ENCODE measurements at places on chromosomes 5 and 9.

DNA sequence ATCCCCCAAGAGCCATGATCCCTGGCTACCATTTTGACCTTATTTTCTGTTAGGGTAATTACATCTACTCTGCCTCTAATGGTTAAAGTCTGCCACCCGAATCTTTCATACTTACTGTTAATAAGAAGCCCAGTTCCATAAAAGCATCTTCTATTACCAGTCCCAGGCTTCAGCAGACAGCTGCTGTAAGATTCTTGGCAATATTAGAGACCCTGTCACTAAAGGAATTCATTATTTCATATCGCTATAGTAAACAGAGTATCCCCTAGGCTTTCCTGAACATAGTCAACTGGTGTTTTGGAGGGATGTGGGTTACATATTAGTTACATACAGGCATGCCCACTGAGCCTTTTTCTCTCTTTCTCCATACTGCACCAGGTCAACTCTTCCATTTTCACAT is 608.7 kb upstream of the SEMA6A start:
- no peak for DNase-seq

- DNase-seq = no peak
These were observed 55.5 kb downstream of the CEP120 start for GRCh38 chr5:123367739-123368138.

GRCh38 chr9:128565578-128565977 is 13.2 kb downstream of the SPTAN1 start:
- DNase-seq = no peak

DNA sequence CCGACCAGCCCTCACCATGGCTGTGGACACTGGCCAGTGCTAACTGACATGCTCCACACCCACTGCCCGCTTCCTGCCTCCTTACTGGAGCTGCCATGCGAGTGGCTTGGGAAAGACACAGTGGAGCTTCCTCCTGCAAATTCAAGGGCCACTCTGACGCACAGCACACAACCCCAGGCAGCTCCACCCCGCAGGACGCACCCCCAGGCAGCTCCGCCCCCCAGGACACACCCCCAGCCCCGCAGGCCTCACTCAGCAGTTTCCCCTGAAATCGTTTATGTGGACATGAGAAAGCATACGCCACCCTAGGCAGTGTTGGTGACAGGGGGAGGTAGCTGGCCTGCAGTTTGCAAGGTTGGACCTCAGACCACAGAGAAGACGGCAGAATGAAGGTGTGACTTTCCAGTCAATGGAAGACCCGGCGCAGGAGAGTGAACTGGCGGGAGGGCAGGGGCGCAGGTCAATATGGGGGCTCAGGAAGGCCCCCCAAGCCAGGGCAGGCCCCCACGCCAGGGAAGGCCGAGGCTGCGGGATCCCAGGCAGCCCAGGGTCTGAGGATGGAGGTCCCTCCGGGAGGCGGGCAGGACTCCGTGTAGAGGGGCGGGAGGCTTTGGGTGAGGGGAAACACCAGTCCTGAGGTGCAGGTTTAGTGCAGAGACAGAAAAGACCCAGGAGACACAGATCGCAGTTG is 21.6 kb downstream of the LPCAT1 start:
- DNase-seq = no peak

DNA sequence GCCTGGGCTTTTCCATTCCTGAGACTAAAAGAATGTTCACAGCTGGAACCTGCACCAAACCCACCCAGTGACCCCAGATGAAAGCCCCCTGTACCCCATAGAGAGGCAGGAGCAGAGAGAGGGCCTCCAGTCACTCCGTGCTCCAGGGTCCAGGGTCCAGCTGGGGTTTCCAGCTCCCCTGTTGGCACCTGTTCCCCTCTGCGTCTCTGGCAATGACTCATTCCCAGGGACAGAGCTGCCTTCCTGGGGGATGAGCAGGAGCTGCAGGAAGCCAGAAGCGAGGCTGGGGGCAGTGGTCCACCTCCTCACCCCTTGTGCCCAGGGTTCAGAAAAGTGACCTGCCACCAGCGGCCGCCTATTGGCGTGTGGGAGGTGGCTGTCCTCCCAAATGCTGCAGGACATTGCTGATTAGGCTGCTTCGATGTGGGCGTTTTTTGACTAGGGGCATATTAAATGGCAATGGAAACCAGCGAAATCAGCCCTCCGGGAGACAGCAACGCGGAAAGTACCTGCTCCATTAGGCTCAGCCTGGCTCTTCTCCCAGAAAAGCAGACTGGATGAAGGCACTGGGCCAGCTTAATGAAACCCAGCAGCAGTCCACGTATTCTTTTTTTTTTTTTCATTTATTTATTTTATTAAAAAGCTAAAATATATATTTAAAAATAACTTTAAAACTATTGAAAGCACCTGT is 97.4 kb downstream of the DAP start:
- DNase-seq = peak; percentile 88

- no peak for DNase-seq
These were observed 145.5 kb downstream of the HMHB1 start for GRCh38 chr5:143957455-143957854.

GRCh38 chr5:138603249-138603920 is 28.2 kb upstream of the HSPA9 start:
- no peak for DNase-seq

- no peak for DNase-seq
These were observed 16.0 kb downstream of the NR2F1 start for GRCh38 chr5:93599001-93599379.

DNA sequence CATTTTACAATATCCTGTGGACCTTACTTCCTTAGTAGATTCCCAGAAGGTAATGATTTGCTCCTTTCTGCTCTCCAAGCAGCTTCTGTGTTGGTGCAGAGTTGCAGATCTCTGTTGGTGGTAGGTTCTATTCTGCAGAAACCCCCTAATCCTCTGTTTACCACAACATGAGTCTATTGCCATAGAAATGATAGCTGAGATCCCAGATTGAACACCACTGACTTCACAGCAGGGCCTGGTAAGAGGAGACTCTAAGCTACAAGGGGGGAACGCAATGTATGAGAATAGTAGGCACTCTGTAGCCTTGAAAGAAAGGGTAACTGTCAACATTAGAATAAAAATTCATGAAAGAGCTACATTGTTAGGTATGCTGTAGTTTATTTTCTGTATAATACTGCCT is 59.5 kb downstream of the MUSK start:
- no peak for DNase-seq

- no peak for DNase-seq
These were observed 592 bp downstream of the TUBB4B start for GRCh38 chr9:137241490-137242268.

GRCh38 chr5:92581249-92581648 is 999.8 kb downstream of the NR2F1-AS1 start:
- DNase-seq = no peak

- DNase-seq = no peak
These were observed 391.8 kb upstream of the CD180 start for GRCh38 chr5:67588389-67588788.

GRCh38 chr9:5651246-5651645 is 22.3 kb downstream of the RIC1 start:
- DNase-seq = no peak

DNA sequence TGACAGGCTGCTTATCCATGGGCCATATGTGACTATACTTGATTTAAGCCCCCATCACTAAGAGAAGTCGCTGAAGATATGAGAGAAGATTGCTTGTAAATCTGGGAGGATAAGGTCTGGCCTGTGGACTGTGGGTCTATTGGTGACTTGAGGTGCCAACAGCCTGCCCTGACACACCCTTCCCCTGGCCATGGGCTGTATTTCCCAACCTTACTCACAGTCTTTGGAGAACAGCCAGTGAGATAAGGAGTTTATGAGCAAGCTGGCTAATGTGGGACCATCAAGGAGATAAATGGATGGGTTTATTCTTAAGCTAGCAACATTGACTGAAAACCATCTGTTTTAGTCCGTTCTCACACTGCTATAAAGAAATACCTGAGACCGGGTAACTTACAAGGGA is 231.3 kb downstream of the ZSWIM6 start:
- no peak for DNase-seq

- DNase-seq = no peak
These were observed 420.9 kb upstream of the SGCD start for GRCh38 chr5:155906046-155906445.

DNA sequence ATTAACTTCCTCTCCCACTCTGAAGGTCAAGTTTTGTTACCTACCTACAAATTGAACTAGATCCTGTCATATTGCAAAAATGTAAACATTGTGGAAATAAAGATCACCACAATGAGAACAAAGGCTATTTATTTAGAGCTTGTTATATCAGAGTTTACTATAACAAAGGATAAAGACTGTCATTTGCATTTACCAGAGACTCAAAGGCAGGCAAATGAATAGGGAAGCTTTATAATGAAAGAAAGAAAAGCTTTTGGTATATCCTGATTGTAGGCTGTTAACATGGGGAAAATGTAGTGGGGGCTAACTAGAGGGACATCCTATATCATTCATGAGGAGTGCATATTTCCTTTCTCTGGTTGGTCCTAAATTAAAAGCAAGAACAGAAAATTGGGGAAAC is 403.5 kb upstream of the TYRP1 start:
- no peak for DNase-seq

DNA sequence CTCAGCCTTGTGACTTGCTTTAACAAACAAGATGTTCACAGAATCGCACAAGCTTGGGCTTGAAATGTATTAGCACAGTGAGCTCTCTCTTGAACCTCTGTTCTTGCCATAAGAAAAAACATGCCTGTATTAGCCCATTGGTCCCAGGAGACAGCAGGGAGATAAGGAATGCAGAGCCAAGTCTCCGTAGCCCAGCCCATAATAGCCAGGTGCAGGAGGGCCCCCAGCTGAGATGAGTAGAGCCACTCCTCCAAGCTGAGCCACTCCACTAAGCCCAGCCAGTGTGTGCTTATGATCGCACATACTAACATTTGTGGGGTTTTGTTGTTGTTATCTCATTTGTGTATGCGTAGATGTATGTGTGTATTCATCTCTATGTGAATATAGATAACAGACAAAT is 21.6 kb upstream of the SVEP1 start:
- no peak for DNase-seq

GRCh38 chr9:4101667-4102066 is 198.2 kb downstream of the GLIS3 start:
- DNase-seq = no peak

GRCh38 chr5:142356349-142356715 is 31.5 kb upstream of the SPRY4 start:
- no peak for DNase-seq

- DNase-seq = no peak
These were observed 117.6 kb downstream of the SEMA5A start for GRCh38 chr5:9428272-9428671.

GRCh38 chr9:76595645-76596044 is 136.7 kb downstream of the GCNT1 start:
- DNase-seq = no peak

DNA sequence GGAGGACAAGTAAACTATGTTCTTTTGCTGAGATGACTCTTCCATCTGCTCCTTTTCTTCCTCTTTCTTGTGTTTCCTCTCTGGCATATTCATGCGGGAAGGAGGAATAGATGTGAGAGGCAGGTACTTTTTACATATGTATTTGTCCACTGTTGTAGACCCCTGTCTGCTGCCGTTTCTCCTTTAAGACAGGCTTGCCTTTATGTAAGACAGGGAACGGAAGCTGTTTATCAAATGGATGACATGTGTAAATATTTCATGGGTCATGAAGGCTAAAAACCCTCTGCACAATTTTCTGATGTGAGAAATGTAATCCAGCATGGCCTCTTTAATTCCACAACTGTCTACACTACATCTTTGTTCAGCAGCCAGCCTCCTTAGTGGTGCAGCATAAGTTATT is 1525.5 kb upstream of the NUDT12 start:
- no peak for DNase-seq

GRCh38 chr5:96353220-96353619 is 79.8 kb downstream of the PCSK1 start:
- DNase-seq = no peak

GRCh38 chr9:114375386-114376175 is 12.2 kb downstream of the AKNA start:
- no peak for DNase-seq

GRCh38 chr5:8396246-8396645 is 527.3 kb downstream of the MTRR start:
- no peak for DNase-seq

GRCh38 chr9:130174920-130175321 is 2.7 kb downstream of the NCS1 start:
- DNase-seq = no peak

- no peak for DNase-seq
These were observed 486 bp downstream of the NPDC1 start for GRCh38 chr9:137045294-137046087.

GRCh38 chr5:146659961-146660360 is 144.0 kb upstream of the GPR151 start:
- no peak for DNase-seq

DNA sequence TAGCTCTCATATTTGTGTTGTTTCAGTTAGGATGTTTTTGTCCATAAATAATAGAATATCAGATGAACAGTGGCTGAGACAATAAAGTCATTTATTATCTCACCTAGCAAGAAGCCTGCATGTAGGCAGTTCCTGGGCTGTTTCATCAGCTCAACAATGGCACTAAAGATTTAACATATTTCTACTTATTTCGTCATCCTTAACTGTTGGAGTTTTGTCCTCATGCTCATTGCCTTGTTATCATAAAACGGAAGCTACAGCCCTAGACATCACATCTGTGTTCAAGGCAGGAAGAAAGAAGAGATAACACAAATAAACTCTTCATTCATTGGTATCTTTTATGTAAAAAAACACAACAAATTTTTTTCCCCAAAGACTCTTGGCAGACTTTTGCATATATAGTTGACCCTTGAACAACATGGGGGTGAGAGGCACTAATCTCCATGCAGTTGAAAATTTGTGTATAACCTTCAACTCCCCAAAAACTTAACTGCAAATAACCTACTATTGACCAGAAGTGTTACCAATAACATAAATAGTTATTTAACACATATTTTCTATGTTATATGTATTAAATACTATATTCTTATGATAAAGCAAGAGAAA is 277.2 kb upstream of the ADRA1B start:
- DNase-seq = no peak

GRCh38 chr5:82494942-82495341 is 216.8 kb upstream of the RPS23 start:
- no peak for DNase-seq

DNA sequence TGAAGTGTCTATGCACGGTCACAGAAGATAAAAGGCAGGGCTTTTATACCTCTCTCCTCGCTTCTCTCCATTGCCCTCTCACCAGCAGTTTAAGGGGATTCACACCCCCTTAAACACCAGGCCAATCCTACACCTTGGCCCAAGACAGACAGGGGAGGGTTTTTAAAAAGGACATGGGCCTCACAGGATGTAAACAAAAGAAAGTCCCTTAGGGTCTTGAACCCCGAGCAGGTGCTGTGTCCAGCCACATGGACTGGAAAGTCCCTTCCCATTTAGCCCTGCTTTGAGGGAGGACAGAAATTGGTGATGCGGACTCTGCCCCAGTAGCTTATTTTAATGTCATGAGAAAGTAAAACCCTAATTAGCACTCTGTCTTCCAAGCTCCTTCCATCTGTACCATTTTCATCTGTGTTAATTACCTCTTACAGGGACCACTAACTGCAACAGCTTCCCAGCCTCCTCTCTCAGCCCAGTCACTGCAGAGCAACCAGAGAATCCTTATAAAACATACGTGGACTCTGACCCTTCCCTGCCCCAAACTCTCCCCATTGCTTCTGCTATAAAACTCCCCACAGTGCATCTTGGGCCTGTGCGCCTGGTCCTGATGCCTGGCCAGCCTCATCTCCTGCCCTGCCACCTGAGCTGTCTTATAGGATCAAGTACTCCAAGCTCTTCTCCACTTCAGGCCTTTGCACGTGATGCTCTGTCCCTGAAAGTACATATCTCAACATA is 16.7 kb downstream of the WHRN start:
- DNase-seq = no peak

Measured in NCI-H1694 (cell line).